Activated CD8-positive, alpha-beta T cell treated with anti-CD3 and anti-CD28 coated beads for 36 hours (primary cell): ENCODE measurements at places on chromosomes 7 and 10. TPM values are rescaled to one million over a fixed set of nuclear protein-coding genes. Genes with fewer than 3 reads are reported as not detected.

DNA sequence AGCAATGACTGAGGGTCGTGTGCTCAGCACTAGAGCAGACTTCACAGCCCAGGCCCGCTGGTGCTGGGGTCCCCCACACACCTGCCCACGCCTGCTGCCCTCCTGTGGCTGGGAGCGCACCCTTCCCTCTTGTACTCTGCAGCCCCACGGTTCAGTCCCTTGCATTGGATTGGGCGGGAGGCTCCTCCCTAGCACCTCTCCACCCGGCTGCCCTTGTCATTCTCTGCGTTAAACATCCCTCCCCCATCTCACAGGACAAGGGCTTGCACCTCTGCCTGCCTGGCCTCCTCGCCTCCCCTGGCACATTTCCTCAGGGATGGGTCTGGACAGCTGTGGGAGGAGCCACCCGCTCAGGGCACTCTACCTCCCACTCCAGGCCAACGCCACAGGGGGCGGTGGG lies 68.6 kb downstream of the ALOX5 start:
- H3K27ac ChIP-seq, result no peak overlapping the region
- DNase-seq, result no peak
- no peaks in the 10 kb centered on the region for H3K36me3 ChIP-seq
- H3K4me3 ChIP-seq, result no peak overlapping the region
- H3K4me1 ChIP-seq, result no peaks in the 10 kb centered on the region

GRCh38 chr10:112375721-112376395 lies 1.9 kb downstream of the ACSL5 start:
- DNase-seq, result peak; percentile 50
- H3K4me3 ChIP-seq, result peak overlapping the region; percentile 99
- peaks cover 24% of the 10 kb centered on the region for H3K36me3 ChIP-seq
- H3K27ac ChIP-seq, result peak overlapping the region; percentile 100
- peaks cover 69% of the 10 kb centered on the region for H3K4me1 ChIP-seq

GRCh38 chr7:122482212-122482611 lies 177.7 kb upstream of the FEZF1 start:
- no peaks in the 10 kb centered on the region for H3K36me3 ChIP-seq
- H3K27me3 ChIP-seq, result no peaks in the 10 kb centered on the region
- no peak for DNase-seq
- no peak overlapping the region for H3K27ac ChIP-seq

GRCh38 chr7:122651451-122651850 lies 47.5 kb downstream of the RNF133 start:
- no peaks in the 10 kb centered on the region for H3K27me3 ChIP-seq
- no peak for DNase-seq
- H3K4me3 ChIP-seq, result no peak overlapping the region
- H3K4me1 ChIP-seq, result no peaks in the 10 kb centered on the region

DNA sequence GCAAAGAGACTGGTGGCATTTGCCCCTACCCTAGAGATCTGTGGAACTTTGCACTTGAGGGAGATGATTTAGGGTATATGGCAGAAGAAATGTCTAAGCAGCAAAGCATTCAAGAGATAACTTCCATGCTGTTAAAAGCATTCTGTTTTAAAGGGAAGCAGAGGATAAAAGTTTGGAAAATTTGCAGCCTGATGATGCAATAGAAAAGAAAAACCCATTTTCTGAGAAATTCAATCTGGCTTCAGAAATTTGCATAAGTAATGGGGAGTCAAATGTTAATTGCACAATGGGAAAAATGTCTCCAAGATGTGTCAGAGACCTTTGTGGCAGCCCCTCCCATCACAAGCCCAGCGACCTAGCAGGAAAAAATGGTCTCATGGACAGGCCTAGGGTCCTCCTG lies 361.7 kb downstream of the ANKRD7 start:
- no peaks in the 10 kb centered on the region for H3K4me1 ChIP-seq
- no peaks in the 10 kb centered on the region for H3K36me3 ChIP-seq
- no peak overlapping the region for H3K27ac ChIP-seq
- no peak overlapping the region for H3K4me3 ChIP-seq
- H3K27me3 ChIP-seq, result no peaks in the 10 kb centered on the region

DNA sequence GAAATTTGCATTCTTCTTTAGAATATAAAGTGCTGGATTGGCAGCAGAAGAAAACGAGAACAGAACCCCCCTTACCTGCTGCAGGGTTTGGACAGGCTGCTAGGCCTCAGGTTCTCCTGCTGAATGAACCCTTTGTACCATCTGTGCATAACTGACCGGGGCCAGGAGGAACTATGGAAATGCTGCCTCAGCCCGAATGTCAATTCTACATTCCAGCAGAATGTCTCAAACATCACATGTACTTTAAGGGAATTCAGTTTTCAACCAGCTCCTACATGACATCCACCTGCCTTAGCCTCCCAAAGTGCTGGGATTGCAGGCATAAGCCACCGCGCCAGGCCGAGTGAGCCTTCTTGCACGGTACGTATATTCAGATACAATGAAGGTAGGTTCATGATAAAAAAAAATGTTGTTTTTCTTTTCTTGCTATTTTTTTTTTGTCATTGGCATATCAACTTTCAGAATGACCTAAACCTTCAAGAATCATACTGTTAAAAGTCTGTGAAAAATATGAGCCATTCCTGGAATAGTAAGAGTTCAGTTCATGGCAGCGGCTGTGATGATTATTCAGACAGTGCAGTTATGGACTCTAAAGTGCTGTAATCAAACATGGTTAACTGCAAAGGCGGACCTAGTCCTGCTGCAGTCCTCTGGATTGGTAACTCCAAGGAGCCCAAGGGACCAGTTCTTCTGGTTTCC lies 84.4 kb upstream of the TNS3 start:
- no peak for DNase-seq
- no peak overlapping the region for H3K4me3 ChIP-seq
- H3K4me1 ChIP-seq, result no peaks in the 10 kb centered on the region
- H3K27ac ChIP-seq, result no peak overlapping the region

Gene CYP3A7
- not detected for total RNA-seq

Gene HTR7
- not detected for total RNA-seq
